Activated CD8-positive, alpha-beta T cell treated with anti-CD3 and anti-CD28 coated beads for 36 hours (primary cell): ENCODE measurements at places on chromosomes 5 and 9. TPM values are rescaled to one million over a fixed set of nuclear protein-coding genes. Genes with fewer than 3 reads are reported as not detected.
A peak's percentile ranks its signal among the peaks of the same experiment; 100 is the strongest.

PPP2R2B gene
- total RNA-seq, result 0.56 TPM

NPR2 gene
- 7.8 TPM for total RNA-seq

STK10 gene
- total RNA-seq, result 143 TPM

KIF4B gene
- total RNA-seq, result 0.11 TPM

SEMA5A gene
- not detected for total RNA-seq

TPRN gene
- total RNA-seq, result 5.7 TPM

FPGS gene
- total RNA-seq, result 80.4 TPM

QRFP gene
- not detected for total RNA-seq

SHOC1 gene
- not detected for total RNA-seq

GMCL2 gene
- total RNA-seq, result not detected

ADAMTSL2 gene
- 0.25 TPM for total RNA-seq

SLC6A19 gene
- total RNA-seq, result not detected

GRCh38 chr5:144386315-144386714, 215.6 kb downstream of the KCTD16 start:
- no peak for DNase-seq

GRCh38 chr9:109181284-109181683, 14.2 kb upstream of the FRRS1L start:
- peak; percentile 68 for DNase-seq

GRCh38 chr5:12910641-12911040, 1006.4 kb upstream of the CTNND2 start:
- no peak for DNase-seq

GRCh38 chr9:73151653-73152542, at the start of gene ANXA1:
Gene ANXA1, plus strand, starts transcription at chr9:73151865. Its CDS starts 6,671 bp downstream, at chr9:73158536.
- DNase-seq, result no peak

DNA sequence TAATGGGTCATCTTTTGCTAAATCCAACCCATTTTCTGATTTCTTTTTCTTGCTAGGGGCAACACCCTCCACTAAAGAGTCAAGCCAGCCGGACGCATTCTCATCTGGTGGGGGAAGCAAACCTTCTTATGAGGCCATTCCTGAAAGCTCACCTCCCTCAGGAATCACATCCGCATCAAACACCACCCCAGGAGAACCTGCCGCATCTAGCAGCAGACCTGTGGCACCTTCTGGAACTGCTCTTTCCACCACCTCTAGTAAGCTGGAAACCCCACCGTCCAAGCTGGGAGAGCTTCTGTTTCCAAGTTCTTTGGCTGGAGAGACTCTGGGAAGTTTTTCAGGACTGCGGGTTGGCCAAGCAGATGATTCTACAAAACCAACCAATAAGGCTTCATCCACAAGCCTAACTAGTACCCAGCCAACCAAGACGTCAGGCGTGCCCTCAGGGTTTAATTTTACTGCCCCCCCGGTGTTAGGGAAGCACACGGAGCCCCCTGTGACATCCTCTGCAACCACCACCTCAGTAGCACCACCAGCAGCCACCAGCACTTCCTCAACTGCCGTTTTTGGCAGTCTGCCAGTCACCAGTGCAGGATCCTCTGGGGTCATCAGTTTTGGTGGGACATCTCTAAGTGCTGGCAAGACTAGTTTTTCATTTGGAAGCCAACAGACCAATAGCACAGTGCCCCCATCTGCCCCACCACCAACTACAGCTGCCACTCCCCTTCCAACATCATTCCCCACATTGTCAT, 72.0 kb downstream of the NUP214 start:
- no peak for DNase-seq

- no peak for DNase-seq
These were observed 386.6 kb upstream of the RPS23 start for GRCh38 chr5:82664732-82665131.

- no peak for DNase-seq
These were observed 3.0 kb downstream of the GOLM1 start for GRCh38 chr9:86096386-86096785.

DNA sequence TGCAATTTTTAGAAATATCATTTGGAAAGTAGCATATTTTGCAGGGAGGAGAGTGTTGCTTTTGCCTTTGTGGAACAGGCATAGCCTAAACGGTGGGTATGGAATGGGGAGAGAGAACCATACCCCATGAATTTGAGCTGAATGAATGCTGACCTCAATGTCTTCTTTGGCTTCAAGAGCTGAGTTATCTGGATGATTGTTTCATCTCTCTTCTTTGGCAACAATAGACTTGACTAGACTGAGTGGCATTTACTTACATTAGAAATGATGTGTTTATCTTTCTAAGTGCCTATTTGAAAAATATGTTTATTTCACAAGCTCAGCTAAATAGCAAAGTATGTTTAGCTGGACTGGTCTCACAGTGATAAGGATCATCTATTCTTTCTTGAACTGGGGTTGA, 42.8 kb downstream of the SPEF2 start:
- DNase-seq, result no peak

GRCh38 chr5:145825751-145826180, 9.4 kb downstream of the PRELID2 start:
- no peak for DNase-seq

- DNase-seq, result no peak
These were observed 26.1 kb upstream of the IL7R start for GRCh38 chr5:35830587-35830986.

DNA sequence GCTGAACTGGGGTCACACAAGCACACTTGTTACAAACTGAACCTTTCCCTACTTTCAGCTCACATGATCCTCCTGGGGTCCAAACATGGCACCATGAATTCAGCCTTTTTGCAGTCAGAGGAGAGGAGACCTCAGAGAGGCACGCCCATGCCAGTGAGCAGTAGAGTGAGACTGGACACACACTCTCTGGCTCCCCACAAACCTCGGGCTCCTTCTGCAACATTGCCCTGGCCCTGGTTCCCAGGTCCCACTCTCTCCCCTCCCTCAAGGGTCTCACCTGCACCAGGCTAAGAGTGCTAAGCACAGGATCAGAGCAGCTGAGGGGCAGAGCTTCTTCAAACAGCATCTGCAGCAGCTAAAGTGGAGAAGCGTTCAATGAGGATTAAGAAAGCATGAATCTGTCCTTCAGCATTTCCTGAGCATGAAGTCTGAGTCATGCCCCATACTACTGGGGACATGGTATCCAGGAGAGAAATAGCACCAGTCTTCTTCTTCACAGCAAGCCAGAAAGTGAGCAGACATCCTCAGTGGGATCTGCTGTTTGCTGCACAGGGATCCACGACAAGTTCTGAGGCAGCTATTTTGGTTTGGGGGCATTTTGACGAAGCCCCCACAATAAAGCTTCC, 27.2 kb downstream of the SLC35A4 start:
- DNase-seq, result no peak

DNA sequence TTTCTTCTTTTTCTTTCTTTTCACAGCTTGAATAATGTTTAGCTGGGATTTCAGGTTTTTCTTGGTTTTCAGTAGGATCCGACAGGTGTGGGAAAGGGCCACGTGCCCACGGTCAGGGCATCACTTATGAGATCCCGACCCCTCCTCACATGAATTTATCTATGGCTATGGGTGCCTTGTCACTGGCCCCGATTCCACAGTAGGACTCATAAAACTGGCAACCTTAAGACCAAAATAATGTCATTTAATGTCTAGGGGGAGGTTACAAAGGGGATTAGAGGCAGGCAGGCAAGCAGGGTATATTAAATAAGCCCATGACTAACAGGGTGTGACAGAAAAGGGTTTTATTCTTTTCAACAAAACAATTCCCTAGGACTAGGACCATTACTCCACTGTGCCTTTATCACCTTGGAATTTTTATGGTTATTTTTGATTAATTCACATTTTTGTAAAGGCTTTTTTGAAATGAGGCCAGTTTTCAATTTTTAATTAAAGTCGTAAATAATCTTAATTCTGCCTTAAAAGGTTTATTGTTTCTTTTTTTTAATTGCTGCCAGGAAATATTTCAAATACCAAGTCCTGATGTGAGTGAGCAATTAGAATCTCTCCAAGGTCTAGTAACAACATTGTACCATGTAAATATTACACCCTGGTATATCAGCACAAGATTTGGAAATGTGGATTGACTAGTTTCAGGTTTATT, 370.4 kb downstream of the GLIS3 start:
- no peak for DNase-seq

DNA sequence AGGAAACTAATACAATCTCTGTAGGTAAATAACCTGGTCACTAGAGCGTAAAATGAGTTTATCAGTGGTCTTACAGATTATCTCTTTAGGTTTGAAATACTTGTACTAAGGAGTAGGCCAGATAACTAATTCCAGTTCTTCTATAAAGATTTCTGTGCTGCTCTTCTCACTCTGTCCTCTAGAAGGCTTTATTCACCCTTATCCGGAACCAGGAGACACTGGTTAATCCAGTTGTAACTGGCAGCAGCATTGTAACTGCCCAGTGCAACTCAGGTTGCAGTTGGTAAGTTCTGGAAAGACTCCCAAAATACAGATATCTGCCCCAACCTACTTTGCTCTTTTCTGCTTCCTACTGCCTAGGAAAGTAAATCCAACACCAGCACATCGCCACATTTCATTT, 19.8 kb downstream of the C5orf22 start:
- DNase-seq, result no peak

- DNase-seq, result no peak
These were observed 1240.7 kb upstream of the WWC1 start for GRCh38 chr5:167050568-167051401.

DNA sequence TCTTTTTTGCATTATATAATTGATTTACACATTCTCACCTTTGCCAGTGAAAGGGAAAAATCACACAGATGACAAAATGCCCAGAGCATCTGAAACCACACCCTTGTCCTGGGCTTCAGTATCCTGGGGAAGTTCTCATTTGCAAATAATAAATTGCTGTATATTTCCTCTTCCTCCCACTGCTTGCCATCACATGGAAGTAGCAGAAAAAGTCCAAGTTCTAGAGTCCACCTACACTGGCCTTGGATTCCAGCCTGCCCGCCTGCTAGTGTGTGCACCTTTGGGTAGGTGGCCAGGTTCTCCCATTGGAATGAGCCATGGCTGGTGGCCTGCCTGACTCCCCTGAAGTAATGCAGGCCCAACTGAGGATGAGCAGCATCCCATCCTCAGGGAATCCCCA, 149.4 kb downstream of the GADD45G start:
- DNase-seq, result no peak

DNA sequence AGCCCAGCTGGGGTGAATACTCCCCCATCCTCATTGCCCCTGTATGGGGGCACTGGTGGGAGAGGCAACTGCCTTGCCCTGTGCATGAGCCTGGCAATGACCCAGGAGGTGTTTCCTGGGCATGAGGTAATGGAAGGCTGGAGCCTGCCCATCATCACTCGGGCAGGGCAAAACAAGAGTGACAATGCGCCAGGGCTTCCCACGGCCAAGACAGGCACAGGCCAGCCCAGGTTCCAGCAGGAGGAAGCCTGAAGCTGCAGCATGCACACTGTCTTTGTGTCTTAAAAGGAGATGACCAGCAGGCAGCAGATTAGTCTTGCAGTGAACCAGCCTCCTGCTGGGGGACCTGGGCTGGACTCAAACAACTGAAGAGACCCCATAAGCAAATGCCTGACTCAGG, 92.2 kb upstream of the SMIM23 start:
- DNase-seq, result no peak

DNA sequence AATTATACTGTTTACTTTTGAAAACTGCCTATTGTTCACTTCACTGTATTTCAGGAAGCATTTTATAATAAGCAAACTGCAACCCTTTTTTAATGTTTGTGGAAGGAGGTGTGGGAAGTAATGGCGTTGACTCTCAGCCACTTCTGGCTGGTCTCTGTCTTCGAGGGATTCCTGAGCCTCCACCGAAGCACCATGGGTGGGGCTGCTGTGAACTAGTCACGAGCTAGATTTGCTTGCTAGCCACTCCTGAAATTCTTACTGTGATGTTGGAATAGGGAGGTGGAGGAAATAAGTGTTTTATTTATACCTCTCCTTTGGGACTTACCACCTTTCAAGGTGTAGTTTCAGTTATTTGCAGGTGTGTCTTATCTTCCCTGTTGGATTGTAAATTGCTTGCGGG, 26.8 kb downstream of the PIP5K1B start:
- DNase-seq, result no peak

- DNase-seq, result no peak
These were observed 4.6 kb downstream of the AP3B1 start for GRCh38 chr5:78289911-78290310.

DNA sequence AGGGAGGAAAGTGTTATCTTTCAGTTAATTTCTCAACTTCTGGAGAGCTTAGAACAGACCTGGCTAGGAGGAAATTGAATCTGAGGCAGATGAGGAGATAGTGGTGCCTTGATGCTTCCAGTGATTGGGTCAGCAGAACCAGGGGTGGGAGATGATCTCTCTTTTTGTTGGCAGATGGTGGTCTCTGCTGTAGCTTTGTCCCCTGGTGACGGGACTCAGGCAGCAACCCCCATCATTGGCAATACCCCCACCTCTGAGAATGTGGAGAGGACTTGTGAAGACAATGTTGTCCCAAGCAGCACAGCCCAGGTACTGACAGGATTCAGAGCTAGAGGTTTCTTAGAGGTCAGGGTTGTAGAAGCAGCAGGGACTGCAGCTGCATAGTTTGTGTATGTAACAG, 3.7 kb upstream of the PDCD6 start:
- no peak for DNase-seq

DNA sequence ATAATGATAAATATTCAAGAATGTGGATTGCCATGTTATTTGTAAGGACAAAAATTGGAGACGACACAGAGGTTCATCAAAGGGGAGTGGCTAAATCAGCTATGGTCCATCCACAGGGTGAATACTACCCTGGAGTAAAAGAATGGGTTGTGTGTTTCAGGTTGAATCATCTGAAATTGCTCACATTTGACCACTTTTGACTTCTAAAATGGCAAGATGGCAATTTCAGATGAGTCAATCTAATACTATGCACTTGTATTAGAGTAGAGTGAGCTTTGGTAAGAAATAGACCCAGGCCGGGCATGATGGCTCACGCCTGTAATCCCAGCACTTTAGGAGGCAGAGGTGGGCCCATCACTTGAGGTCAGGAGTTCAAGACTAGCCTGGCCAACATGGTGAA, 131.8 kb downstream of the GAPVD1 start:
- no peak for DNase-seq

GRCh38 chr5:139660105-139660922, 12.2 kb downstream of the CXXC5 start:
- no peak for DNase-seq

DNA sequence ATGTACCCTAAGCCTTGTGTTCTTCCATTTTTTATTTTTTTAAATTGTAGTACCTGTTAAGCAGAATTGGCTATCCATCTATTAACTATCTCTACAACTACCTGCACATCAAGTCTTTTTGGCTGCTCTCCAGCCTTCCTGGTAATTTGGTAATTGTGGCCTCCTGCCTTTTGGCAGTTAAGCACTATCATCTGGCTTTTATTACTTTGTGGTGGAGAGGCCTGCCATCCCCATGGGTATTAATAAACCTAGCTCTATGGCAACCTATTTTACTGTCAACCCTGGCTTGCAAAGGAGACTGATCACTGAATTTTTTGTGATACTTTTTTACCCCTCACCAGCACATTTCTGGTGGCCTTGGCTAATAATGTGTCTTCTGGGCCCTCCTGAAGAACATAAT, 20.5 kb downstream of the SELENOP start:
- no peak for DNase-seq

GRCh38 chr5:73160239-73160671, 12.7 kb upstream of the TMEM174 start:
- peak; percentile 91 for DNase-seq
